ENCODE measurements at places on chromosomes 16 and 17.

GRCh38 chr17:49456183-49456965 is 38.7 kb upstream of the NGFR start:
- no peak for DNase-seq

DNA sequence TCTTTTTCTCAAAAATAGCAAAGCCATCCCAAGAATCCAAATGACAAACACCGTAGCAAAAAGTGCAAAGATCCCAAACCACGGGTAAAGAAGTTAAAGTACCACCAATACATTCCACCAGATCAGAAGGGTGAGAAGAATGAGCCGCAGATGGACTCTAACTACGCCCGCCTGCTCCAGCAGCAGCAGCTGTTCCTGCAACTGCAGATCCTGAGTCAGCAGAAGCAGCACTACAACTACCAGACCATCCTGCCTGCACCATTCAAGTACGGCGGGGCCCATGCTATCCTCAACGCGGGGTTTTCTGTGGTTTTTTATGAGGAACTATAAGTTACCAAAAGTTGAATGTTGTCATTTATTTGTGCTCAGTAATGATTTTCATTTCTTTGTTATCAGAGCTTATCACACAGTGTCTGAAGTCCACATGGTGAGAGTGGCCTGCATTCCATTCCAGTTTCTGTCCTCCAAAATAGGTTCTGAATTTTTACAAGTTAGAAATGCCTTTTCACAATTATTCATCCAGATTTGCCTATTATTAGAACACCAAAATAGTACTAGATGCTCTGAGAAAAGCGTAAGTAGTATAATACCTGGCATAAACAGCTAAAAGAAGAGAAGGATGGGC is 169.2 kb downstream of the MRTFB start:
- no peak for DNase-seq

- DNase-seq: no peak
Observed at GRCh38 chr16:56773532-56773931, 43.6 kb downstream of the NUP93 start.

- no peak for DNase-seq
Observed at GRCh38 chr17:37261286-37261685, 114.5 kb upstream of the C17orf78 start.

DNA sequence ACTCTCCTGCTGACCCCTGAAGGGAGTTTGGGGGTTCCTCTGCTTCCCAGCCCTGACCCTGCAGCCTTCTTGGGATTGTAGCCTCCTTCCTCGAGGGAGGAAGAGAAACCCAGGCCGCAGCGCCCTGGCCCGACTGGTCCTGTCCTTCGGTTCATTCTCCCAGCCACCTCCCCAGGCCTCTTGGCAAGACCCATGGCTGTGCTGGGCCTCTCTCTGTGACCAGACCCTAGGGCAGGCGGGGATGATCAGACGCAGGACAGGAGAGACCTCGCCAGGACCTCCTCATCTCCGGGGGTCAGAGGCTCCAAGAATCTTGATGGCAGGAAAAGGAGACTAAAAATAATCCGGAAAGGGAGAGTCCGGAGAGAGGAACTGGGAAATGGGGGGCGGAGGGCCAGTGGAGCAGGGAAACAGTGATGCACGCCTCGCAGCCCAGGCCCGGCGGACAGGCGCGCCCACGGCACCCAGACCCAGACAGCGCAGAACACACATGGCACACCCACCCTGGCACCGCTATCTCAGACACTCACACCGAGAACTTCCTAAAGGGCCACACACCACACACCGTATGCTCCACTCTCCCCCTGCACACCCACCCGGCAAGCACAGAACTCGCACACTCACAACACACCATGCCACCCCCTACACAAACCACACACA is 1.2 kb downstream of the ARHGEF15 start:
- DNase-seq: no peak

DNA sequence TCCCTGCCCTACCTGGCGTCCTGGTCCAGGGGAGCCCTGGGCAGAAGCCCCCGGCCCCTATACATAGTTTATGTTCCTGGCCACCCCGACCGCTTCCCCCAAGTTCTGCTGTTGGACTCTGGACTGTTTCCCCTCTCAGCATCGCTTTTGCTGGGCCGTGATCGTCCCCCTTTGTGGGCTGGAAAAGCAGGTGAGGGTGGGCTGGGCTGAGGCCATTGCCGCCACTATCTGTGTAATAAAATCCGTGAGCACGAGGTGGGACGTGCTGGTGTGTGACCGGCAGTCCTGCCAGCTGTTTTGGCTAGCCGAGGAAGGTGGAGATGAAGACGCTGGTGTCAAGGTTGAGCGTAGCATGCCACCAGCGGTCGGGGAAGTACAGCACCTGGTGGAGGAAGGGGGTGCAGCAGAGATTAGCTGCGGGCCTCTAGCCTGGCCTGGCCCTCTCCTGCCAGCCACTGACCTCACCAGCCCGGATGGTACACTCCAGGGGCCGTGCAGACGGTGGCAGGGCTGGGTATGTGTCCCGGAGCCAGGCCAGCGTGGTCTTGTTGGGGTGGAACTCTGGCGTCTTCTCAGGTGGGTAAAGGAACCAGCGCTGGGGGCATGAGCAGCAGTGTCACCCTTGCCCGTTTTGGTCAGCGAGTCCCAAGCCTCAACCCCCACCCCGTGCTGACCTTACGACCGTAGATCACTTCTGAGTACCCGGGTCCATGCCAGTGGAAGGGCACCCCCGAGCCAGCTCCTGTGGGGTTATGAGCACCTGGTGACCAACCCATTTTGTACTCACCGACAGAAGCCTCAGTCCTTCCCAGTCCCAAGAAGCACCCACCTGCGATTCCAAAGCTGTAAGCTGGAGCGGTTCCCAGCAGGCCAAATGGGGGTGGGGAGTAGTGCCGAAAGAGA is 1.4 kb downstream of the JMJD8 start:
- DNase-seq: no peak

- no peak for DNase-seq
Observed at GRCh38 chr17:45436161-45436560, 3.5 kb upstream of the ARHGAP27 start.

DNA sequence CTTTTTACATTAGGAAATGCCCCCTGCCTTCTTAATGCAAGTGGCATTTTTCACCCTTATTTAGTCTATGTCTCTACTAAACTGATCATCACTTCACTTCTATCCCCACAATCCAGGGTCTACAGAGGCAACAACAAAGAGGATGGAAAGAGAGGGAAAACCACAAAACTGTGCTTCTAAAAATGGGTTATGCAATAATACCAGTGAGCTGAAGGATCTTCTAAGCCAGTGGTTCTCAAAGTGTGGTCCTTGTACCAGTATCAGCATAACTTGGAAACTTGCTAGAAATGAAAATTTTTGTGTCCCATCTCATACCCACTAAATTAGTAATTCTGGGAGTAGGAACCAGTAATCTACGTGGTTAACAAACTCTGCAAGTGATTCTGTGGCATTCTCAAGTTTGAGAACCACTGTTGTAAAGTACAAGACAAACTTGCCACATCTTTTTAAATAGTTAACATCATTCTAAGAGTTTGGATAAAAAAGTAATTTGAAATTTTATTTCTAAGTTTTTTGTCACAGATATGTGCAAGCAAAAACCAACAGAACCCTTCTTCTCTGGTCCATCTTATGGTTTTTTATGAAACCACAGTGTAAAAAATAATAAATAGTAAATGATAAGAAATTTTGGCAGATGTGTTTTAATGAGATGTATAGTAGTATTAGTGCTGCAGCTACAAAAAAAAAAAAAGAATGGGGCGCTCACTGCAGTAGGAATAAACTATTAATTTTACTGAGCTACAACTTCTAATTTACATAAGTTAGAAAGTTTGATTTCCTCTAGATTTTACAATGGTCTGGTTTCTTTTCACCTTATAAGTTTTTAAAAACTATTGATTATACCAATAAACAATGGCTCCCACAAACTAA is 16.2 kb downstream of the CDC27 start:
- no peak for DNase-seq

DNA sequence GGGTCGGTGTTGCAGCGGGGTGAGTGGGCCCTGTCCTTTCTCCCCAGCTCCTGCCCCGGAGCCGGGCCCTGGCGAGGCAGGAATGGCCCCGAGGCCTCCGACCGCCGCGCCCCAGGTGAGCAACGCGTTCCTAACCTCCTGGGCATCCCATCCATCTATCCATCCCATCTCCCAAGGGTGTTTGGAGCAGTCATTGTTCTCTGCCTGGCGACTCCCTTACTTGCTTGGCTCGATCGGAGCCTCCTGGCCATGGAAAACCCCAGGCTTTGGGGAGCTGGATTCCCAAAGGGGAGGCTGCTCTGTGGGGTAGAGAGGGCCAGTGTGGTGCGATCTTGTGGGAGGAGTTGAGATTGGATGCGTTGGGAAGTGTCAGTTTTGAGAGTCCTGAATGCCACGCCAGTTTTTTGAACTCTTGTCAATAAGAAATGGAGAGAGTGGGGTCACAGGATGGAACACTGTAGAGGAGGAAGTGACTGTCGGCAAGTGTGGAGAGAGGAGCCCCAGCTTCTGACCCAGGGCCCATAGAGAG is 684 bp downstream of the ZFP90 start:
- peak; percentile 81 for DNase-seq

GRCh38 chr17:64357191-64357981 is 33.3 kb downstream of the PECAM1 start:
- no peak for DNase-seq

- peak; percentile 97 for DNase-seq
Observed at GRCh38 chr17:46193151-46193625, at the start of gene KANSL1. Gene KANSL1 (minus strand): TSS chr17:46193429. CDS start chr17:46172143, 21,286 bp downstream.
